ENCODE measurements at places on chromosomes 7 and 10. TPM values are rescaled to one million over a fixed set of nuclear protein-coding genes. Genes with fewer than 3 reads are reported as not detected.

DNA sequence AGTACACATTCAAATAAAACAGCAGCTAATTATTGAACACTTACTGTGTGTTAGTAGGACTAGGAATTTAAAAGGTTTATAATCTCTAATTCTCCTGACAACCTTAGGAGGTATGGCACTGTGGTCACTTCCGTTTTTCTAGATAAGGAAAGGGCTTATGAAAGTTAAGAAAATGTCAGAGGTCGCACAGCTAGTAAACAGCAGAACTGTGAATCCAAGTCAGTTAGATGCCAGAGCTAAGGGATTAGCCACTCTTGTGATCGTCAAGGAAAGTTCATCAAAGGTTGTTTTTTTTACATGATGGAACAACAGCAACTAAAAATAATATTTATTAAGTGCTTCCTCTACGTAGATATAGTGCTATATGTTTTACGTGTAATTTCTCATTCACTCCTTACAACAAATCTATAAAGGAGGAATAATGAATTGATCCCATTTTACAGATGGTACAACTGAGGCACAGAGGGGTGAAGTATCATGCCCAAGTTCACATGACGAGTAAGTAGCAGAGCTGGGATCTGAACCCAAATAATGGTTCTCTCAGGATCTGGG is 84.9 kb downstream of the NAMPT start:
- no peaks in the 10 kb centered on the region for H3K36me3 ChIP-seq
- H3K4me1 ChIP-seq: no peaks in the 10 kb centered on the region

GRCh38 chr7:138125598-138126111 is 49.4 kb downstream of the AKR1D1 start:
- no peak overlapping the region for H3K4me3 ChIP-seq
- H3K4me1 ChIP-seq: no peaks in the 10 kb centered on the region
- peaks cover 2% of the 10 kb centered on the region for H3K27me3 ChIP-seq
- H3K36me3 ChIP-seq: no peaks in the 10 kb centered on the region

- no peaks in the 10 kb centered on the region for H3K4me1 ChIP-seq
- peaks cover 32% of the 10 kb centered on the region for H3K27me3 ChIP-seq
- H3K27ac ChIP-seq: no peak overlapping the region
Measured at GRCh38 chr10:7084280-7085005, 326.4 kb downstream of the SFMBT2 start.

GRCh38 chr10:120656107-120656506 is 195.1 kb upstream of the WDR11 start:
- H3K4me3 ChIP-seq: no peak overlapping the region
- no peaks in the 10 kb centered on the region for H3K4me1 ChIP-seq
- no peaks in the 10 kb centered on the region for H3K36me3 ChIP-seq
- H3K27ac ChIP-seq: no peak overlapping the region
- DNase-seq: no peak
- no peaks in the 10 kb centered on the region for H3K27me3 ChIP-seq

- DNase-seq: no peak
- H3K27ac ChIP-seq: no peak overlapping the region
- no peaks in the 10 kb centered on the region for H3K4me1 ChIP-seq
- no peaks in the 10 kb centered on the region for H3K36me3 ChIP-seq
- H3K27me3 ChIP-seq: no peaks in the 10 kb centered on the region
- H3K4me3 ChIP-seq: no peak overlapping the region
Measured at GRCh38 chr10:126661356-126661755, 9.1 kb downstream of the C10orf90 start.

DNA sequence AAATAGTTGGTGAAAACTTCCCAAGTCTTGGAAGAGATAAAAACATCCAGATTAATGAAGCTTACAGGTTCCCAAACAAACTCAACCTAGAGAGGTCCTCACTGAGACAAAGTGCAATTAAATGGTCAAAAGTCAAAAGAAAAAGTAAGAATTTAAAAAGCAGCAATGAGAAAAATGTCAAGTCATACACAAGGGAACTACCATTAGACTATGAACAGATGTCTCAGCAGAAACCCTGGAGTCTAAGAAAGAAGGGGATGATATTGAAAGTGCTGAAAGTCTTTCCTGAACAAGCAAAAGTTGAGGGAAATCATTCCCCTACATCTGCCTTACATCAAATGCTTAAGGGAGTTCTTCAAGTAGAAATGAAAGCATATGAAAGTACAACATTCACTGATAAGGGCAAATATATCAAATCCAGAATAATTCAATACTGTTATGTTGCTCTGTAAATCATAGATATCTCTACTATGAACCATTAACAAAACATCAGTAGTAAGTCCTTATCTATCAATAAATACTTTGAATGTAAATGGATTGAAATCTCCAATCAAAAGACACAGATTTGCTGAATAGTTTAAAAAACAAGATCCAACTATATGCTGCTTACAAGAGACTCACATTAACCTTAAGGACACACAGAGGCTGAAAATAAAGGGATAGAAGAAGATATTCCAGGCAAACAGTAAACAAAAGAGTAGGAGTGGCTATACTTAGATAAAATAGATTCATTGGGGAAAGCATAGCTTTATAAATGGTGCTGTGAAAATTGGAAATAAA is 449.5 kb downstream of the PHTF2 start:
- no peak overlapping the region for H3K4me3 ChIP-seq
- no peak for DNase-seq
- no peak overlapping the region for H3K27ac ChIP-seq
- no peaks in the 10 kb centered on the region for H3K36me3 ChIP-seq
- no peaks in the 10 kb centered on the region for H3K4me1 ChIP-seq

- H3K36me3 ChIP-seq: no peaks in the 10 kb centered on the region
- no peaks in the 10 kb centered on the region for H3K4me1 ChIP-seq
- no peaks in the 10 kb centered on the region for H3K27me3 ChIP-seq
- no peak for DNase-seq
- no peak overlapping the region for H3K27ac ChIP-seq
- no peak overlapping the region for H3K4me3 ChIP-seq
Measured at GRCh38 chr10:58731276-58731675, 218.6 kb downstream of the BICC1 start.

DNA sequence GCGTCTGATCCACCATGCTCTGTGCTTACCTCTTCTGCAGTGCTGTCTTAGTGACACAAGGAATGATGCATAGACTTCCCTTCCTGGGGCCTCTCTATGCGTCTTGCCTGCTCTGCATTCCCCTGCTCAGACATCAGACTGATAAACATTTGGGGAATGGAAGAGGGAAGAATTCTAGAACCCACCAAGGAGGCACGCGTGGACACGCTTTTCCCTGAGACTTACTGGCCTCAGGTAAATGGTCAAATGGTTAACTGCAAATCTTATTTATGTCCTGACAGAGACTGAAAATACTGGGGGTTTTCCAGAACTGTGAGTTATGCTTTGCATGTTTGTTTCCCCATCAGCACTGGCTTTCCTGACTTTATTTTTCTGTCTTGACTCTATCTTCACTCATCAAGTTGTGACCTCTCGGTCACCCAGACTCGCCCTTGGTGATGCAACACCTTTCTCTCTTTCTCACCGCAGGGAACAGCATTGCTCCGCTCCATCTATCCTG is 285.9 kb upstream of the FZD8 start:
- no peak for DNase-seq
- H3K4me3 ChIP-seq: no peak overlapping the region
- H3K36me3 ChIP-seq: no peaks in the 10 kb centered on the region
- H3K4me1 ChIP-seq: no peaks in the 10 kb centered on the region

DNA sequence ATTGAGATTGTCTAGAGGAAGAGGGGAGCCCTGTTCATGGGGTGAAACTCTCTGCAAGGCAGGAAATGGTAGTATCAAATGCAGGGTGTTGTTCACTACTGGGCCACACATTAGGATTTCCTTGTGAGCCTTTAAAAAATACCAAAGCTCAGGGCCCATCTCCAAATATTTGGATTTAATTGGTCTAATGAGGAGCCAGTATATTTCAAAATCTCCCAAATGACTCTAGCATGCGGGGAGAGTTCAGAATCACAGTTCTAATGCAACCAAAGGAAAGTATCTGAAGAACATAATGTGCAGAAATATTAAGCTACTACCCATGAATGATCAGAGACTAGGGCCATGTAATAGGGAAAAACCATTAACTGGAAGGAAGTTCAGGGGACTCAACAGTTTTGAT is 27.3 kb downstream of the JCAD start:
- no peak for DNase-seq
- peaks cover 38% of the 10 kb centered on the region for H3K4me1 ChIP-seq
- peaks cover 2% of the 10 kb centered on the region for H3K36me3 ChIP-seq
- no peak overlapping the region for H3K4me3 ChIP-seq
- H3K27me3 ChIP-seq: peaks cover 71% of the 10 kb centered on the region

- no peak for DNase-seq
- H3K27ac ChIP-seq: no peak overlapping the region
- no peak overlapping the region for H3K4me3 ChIP-seq
- no peaks in the 10 kb centered on the region for H3K36me3 ChIP-seq
- no peaks in the 10 kb centered on the region for H3K4me1 ChIP-seq
Measured at GRCh38 chr10:17578603-17579002, 38.6 kb downstream of the HACD1 start.

- no peaks in the 10 kb centered on the region for H3K27me3 ChIP-seq
- H3K27ac ChIP-seq: peak overlapping the region; percentile 100
- H3K4me3 ChIP-seq: peak overlapping the region; percentile 96
- peaks cover 50% of the 10 kb centered on the region for H3K36me3 ChIP-seq
- H3K4me1 ChIP-seq: peaks cover 42% of the 10 kb centered on the region
Measured at GRCh38 chr10:43407148-43407575, 1.8 kb downstream of the HNRNPF start.

GRCh38 chr7:81408728-81409127 is 361.1 kb downstream of the HGF start:
- no peaks in the 10 kb centered on the region for H3K27me3 ChIP-seq
- H3K27ac ChIP-seq: no peak overlapping the region
- DNase-seq: no peak

- H3K4me3 ChIP-seq: no peak overlapping the region
- H3K27me3 ChIP-seq: no peaks in the 10 kb centered on the region
- H3K27ac ChIP-seq: no peak overlapping the region
- DNase-seq: no peak
Measured at GRCh38 chr7:95411666-95412065, 15.5 kb upstream of the PON3 start.

DNA sequence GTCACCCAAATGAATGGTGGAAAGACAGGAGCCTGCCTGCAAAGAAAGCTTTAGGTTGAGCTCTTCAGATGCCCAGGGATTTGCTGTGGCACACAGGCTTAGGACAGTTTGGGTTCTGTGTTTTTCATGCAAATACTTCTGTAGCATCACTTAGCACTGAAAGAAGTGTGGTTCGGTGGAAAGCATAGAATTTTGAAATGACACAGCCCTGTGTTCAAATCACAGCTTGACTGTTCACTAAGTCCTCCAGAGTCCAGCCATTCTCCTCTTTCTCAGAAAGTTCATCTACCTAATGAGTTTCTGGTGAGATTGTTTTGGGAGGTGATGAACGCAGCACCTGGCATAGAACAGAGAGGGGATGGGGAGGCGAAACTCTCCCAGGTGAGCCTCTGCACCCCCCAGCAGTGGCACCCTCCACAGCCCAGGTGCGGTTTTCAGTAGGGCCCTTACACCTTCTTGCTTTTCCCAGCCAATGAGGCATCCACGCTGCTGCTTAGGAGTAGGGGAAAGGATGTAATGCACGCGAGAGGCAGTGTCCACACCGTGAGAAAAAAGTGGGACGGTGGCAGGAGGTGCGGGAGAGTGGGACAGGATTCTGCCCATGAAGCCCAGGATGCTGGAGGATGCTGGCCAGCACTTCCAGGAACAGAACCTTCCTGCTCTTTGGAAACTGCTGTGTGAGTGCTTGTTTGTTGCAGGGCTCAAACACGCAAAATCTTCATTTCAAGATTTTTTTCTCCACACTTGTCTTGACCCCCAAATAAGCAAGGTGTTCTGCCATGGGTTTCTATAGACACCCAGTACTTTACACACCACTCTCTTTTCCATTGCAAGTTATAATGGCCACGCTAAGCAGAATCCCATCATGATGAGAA is 11.6 kb downstream of the EN2 start:
- no peak overlapping the region for H3K27ac ChIP-seq
- H3K27me3 ChIP-seq: peaks cover 86% of the 10 kb centered on the region
- peaks cover 5% of the 10 kb centered on the region for H3K4me1 ChIP-seq

DNA sequence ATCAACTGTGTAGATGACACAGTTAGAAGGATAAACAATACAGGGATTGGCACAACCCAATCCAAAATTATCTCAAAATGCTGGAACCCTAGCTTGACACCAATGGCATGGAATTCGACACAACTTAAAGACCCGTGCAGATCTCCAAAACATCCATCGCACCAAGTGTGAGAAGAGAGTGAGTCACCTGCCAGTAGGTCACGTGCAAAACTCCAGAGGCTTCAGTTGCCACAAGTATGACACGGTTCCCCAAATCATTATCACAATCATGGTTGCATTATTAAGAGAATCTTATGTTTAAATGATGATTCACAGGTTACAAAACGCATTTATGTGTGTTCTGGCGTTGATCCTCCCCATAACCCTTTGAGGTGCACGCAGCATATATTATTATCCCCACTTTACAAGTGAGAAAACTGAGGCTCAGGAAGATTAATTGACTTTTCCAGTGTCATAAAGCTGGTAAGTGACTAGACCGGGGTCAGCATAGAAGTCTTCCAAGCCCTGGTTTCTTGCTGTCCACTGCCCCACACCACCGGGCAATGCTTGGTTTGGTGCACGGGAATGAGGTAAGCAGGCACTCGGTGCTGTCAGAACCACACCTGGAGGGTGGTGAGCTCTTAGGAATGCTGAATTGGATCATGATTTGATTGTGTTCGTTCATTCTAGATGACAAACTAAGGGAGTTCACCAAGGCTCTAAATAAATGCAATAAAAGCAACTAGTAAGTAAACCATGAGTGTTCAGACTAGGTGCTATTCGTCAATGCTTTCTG is 23.6 kb upstream of the STK17A start:
- H3K4me1 ChIP-seq: peaks cover 20% of the 10 kb centered on the region
- no peak overlapping the region for H3K4me3 ChIP-seq
- peaks cover 24% of the 10 kb centered on the region for H3K27me3 ChIP-seq
- H3K36me3 ChIP-seq: no peaks in the 10 kb centered on the region

GRCh38 chr7:14233076-14233867 is 243.8 kb upstream of the ETV1 start:
- no peaks in the 10 kb centered on the region for H3K36me3 ChIP-seq
- no peak overlapping the region for H3K27ac ChIP-seq
- H3K4me3 ChIP-seq: no peak overlapping the region
- no peak for DNase-seq
- H3K27me3 ChIP-seq: no peaks in the 10 kb centered on the region

DNA sequence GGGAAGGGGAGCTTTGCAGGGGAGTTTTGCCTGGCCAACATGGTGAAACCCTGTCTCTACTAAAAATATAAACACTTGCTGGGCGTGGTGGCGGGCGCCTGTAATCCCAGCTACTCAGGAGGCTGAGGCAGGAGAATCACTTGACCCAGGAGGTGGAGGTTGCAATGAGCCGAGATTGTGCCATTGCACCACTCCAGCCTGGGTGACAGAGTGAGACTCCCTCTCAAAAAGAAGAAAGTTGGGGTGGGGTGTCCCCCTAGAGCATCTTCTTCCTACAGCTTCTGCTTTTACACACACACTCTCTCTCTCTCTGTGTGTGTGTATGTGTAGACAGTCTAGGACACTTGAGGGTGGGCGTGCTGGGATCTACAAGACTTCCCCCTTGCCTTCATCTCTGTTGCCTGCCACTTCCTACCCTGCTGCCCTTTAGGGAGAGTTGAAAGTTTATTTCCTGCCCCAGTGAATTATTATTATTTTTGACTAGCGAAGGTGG is 21.7 kb downstream of the PLAU start:
- peak overlapping the region; percentile 7 for H3K4me3 ChIP-seq
- no peaks in the 10 kb centered on the region for H3K36me3 ChIP-seq
- H3K27me3 ChIP-seq: peaks cover 12% of the 10 kb centered on the region
- peak overlapping the region; percentile 80 for H3K27ac ChIP-seq
- peaks cover 20% of the 10 kb centered on the region for H3K4me1 ChIP-seq

EMX2 gene
- not detected for total RNA-seq

SLC25A28 gene
- total RNA-seq: 69.1 TPM

ACTL6B gene
- not detected for total RNA-seq

CLCN1 gene
- 0.06 TPM for total RNA-seq

LAMB1 gene
- not detected for total RNA-seq
